ENCODE measurements at places on chromosomes 1 and 21.

DNA sequence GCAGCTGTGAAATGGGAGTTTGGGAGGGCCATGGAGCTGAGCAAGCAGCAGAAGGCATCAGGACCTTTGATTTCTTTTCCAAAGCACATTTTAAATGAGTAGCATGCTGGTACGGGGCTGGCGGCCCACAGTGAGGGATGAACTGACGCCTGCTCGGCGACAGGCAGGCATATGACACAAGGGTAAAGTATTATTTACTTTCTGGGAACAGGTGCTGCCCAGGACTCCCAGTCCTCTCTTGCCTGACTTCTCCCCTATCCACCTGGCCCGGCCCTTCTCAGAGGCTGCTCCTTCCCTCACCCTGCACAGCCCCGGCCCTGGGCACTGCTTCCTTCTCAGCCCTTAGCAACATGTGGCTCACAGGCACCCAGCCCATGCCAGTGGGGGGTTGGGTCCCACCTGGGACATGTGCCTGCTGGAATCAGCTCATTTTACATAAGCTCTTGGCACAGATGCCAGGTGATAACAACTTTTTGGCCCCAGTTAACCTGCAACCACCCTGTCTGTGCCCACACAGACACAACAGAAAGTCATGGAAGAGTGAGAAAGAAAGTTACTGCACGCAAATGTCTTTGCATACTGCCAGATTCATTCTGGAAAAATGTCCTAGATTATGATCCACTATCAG, 112.3 kb upstream of the GADD45A start:
- DNase-seq, result no peak

- DNase-seq, result no peak
Measured at GRCh38 chr21:39079617-39080016, 103.6 kb downstream of the PSMG1 start.

DNA sequence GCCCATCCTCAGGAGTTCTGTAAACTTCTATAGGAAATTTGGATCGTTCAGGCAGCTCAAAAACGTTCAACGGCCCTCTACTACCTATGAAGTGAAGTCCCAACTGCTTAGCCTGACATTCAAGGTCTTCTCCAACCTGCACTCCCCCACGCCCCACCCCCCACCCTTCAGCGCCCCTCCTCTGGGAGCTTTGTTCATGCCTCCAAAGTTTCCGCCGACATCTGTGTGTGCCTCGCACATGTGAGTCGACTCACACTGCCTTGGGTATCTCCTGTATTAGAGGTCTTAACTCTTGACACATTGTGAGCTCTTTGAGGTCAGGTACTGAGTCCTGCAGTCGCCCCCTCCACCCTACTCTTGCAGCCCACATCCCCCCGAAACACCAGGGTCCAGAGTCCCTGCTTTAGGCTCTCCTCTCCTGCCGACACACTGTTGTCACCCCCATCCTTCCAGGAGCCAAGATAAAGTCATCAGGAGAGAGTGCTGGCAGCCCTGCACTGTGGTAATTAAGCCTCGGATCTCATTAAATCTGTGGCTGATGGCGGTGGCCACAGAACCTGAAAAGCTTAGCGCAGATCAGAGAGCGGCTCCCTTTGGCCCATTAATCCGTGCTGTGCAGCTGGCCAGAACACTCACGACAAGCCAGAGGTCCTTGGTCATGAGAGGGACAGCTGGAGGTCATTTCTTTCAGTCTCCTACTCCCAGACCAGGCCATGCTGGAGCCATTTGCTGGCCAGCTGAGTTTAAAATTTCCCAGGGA, 1.4 kb upstream of the PAFAH2 start:
- no peak for DNase-seq

- DNase-seq, result no peak
Measured at GRCh38 chr1:245651093-245651492, 496.3 kb downstream of the KIF26B start.

DNA sequence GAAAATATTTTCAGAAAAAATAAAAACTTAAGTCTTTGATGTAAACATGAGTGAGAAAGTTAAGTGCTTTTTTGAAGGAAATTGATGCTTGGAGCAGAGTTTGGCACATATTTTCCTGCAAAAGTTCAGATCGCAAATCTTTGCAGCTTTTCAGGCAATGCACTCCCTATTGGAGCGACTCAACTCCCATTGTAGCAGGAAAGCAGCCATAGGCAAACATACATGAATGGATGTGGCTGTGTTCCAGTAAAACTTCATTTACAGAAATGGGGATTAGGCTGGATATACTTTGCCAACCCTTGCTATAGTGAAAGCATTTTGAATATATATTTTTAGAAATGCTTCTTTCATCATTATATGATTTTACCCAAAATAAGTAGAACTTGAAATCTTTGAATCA, 8.1 kb downstream of the AGL start:
- DNase-seq, result no peak

GRCh38 chr1:56533197-56533596, 46.2 kb downstream of the PLPP3 start:
- no peak for DNase-seq

- DNase-seq, result no peak
Measured at GRCh38 chr1:59669752-59670312, 144.9 kb upstream of the HOOK1 start.

- DNase-seq, result no peak
Measured at GRCh38 chr1:152110860-152111514, 4.3 kb downstream of the TCHH start.

GRCh38 chr1:199836430-199836829, 191.1 kb upstream of the NR5A2 start:
- no peak for DNase-seq

DNA sequence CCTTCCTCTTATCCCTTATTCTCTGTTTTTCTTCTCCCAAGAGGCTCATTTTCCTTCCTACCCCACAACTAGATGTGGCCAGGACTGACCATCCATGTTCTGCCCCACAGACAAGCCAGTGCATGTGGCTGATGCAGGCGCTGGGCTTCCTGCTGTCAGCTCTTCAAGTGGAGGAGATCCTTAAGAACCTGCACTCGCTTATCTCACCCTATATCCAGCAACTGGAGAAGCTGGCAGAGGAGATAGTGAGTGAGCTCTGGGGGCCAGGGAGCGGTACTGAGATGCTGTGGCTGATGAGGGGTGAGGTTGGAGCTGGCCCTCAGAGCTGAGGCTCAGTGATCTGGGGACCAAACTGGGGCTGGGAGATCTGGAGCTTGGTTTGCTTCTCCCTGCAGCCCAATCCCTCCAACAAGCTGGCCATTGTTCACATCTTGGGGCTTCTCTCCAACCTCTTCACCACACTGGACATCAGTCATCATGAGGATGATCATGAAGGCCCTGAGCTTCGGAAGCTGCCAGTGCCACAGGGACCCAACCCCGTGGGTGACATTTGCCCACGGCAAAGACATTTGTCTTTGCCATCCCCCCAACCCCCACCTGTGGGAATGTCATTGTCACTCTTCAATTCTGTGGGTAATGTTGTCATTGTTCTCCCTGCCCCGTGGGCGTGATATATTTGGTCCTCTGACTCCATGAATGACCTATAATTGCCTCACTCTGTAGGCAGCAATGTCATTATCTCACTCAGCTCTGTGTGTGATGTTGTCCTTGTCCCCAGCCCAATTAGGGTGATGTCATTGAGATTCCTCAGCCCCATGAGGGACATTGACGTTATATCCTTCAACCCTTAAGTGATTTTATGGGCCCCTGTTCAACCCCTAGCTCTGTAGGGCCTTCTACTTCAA, 11.2 kb upstream of the DPH2 start:
- no peak for DNase-seq

DNA sequence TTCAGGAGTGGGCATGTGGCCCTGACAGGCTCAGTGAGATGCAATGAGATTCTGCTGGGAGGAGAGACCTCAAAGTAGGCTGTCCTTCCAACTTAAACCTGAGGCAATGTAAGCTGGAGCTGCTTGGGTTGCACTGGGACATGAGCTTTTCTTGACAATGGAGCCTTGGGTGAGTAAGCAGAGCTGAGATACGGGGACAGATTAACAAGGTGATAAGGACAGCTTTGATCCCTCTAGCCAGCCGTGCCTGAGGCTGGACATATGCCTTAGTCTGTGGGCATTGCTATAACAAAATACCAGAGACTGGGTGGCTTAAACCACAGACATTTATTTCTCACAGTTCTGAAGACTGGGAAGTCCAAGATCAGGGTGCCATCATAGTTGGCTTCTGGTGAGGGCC, 18.3 kb upstream of the NGF start:
- DNase-seq, result no peak

DNA sequence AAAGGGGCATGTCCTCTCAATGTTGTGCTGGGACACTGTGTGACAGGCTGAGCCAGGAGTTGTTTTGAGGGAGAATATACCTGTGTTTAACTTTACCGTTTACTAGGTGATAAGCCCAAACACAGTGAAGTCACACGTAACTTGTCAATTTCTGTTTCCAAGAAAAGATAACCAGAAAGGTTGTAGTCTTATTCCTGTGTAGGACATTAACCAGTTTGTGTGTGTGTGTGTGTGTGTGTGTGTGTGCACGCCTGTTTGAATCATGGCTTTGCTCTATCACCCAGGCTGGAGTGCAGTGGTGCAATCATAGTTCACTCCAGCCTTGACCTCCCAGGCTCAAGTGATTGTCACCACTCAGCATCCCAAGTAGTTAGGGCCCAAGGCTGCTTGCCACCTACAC, 83.6 kb downstream of the MRPS6 start:
- DNase-seq, result no peak

- no peak for DNase-seq
Measured at GRCh38 chr1:1085911-1086841, 12.1 kb upstream of the RNF223 start.

- no peak for DNase-seq
Measured at GRCh38 chr1:200263203-200263602, 146.6 kb downstream of the ZNF281 start.

DNA sequence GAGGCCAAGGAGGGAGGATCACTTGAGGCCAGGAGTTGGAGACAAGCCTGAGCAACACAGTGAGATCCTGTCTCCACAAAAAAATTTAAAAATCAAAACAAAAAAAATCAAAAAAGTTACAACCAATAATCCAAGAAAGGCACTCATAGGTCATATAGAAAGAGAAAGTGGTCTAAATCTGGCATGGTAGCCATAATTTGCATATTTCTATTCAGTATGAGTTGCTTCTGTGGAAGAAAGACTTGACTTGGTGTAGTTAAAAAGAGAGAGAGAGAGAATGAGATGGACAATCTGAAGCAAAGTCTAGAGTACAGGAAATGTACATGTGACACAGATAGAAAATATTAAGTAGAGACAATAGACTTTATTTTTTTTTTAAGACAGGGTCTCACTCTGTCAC, 22.5 kb downstream of the JMJD4 start:
- no peak for DNase-seq

DNA sequence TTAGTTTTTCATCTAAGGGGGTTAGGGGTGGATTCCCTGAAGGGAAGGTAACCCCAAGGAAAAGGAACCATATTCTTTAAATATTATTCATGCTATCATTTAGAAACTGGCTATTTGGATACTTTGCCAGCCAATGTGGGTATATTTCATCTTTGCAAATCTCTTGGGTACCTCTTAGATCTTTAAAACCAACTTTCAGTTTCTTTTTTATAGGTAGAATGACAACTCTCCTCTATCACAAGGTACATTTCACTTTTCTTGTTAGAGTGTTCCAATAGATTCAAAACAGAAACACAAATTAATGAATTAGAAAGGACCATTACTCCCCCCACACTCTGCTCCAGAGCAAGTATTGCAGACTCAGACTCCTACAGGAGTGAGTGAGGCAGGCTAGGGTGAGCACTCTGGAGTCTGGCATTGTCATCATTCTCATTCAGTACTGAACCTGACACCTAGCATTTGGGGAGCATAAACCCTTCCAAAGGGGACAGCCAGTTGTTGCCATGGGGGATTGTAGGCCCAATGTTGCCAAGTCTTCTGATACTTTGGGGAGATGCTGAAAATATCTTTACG, 43.0 kb downstream of the MACO1 start:
- DNase-seq, result no peak

GRCh38 chr1:55927702-55928290, 651.6 kb downstream of the PLPP3 start:
- no peak for DNase-seq

DNA sequence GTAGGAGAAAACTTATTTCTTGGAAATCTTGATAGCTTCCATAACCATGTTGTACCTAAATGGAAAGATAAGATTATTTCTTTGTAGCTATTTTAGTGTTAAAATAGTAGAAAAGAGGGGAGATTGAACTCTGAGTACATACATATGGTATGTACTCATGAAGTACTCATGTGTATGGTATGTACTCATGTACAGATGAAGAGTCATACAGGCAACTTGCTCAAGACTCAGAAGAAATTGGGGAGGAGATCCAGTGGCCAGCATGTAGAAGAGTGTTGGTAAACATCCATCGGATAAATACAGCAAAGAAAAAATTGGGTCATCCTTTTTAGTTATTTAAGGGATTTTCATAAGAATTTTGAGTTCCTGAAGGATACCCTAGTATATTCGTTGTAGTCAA, 29.0 kb downstream of the MDM4 start:
- DNase-seq, result no peak

DNA sequence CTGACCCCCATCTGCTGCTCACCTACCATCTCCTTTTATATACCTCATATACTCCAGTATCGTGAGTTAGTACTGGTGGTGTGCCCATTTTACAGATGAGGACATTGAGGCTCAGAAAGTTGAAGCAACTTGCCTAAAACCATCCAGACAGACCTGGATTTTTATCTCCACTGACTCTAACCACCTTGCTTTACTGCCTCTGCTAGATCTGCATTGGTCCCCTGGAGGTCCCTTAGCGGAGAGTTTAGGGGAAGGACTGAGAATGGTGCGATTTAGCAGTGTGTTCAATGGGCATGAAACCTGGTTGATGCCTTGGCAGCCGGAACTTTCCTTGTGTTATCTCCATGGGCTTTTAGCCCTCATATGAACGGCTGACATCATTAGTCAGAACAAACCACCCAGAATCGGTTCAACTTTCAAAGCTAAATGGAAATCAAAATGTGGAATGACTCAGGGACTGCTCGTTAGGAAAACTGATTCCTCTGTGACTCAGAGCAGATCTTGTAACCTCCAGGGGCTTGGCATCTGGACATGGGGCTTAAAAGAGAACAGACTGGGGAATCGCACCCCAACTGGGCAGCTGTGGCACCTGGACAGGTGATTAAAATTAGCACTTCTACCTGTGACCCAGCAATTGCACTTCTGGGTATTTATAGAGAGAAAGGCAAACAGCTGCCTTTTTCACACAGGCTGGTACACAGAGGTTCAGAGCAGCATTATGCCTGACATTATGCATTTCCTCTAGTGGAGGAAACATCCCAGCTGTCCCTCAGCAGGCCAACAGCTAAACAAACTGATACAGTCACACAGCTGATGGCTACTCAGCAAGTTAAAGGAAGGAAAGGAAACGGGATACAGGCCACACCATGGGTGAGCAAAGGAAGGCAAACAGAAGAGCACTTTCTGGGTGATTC, 25.3 kb downstream of the TMEM51 start:
- DNase-seq, result no peak
